ENCODE measurements at places on chromosomes 4 and X. TPM values are rescaled to one million over a fixed set of nuclear protein-coding genes. Genes with fewer than 3 reads are reported as not detected.

RAB39B gene
- 8.1 TPM for total RNA-seq

ABLIM2 gene
- 5.2 TPM for total RNA-seq

DNA sequence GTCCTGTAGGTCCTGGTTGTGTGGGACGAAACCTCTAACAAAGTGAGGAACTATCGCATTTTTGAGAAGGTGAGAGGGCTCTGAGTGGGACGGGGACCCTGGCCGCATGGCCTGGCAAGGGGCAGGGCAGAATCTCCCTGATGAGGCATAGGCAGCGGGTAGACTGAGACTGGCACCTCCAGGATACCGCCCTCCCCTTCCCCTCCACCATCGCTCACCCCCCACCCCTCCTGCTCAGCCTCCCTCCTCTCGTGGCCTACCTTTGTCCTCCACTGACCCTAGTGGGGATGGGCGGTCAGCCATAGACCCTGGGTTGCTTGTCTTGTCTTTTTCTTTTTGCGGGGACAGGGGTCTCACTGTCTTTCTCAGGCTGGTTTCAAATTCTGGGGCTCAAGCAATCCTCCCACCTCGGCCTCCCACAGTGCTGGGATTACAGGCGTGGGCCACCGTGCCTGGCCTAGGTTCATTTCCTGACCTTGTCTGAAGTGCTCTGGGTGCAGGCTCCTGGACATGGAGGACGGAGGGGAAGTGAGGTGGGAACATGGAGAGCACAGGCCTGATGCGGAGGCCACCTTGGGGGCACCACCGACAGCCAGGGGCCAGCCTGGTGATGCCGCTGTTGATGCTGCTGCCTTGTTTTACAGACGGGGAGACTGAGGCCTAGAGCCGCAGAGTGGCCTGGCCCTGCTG is 10.5 kb upstream of the ADD1 start:
- peak overlapping the region; percentile 83 for H3K27ac ChIP-seq
- peak overlapping the region; percentile 67 for H3K4me3 ChIP-seq
- no peaks in the 10 kb centered on the region for H3K27me3 ChIP-seq

- peaks cover 23% of the 10 kb centered on the region for H3K27me3 ChIP-seq
- DNase-seq, result no peak
- H3K4me3 ChIP-seq, result no peak overlapping the region
- H3K27ac ChIP-seq, result no peak overlapping the region
- H3K4me1 ChIP-seq, result no peaks in the 10 kb centered on the region
Observed at GRCh38 chr4:118942465-118942864, 53.8 kb downstream of the SYNPO2 start.

GRCh38 chr4:6297266-6297815 is 27.7 kb downstream of the WFS1 start:
- no peaks in the 10 kb centered on the region for H3K27me3 ChIP-seq
- no peak overlapping the region for H3K27ac ChIP-seq
- DNase-seq, result no peak
- no peak overlapping the region for H3K4me3 ChIP-seq
- H3K4me1 ChIP-seq, result no peaks in the 10 kb centered on the region

GRCh38 chr4:151530783-151531182 is 121.8 kb downstream of the FHIP1A start:
- H3K27me3 ChIP-seq, result peaks cover 2% of the 10 kb centered on the region
- H3K4me1 ChIP-seq, result no peaks in the 10 kb centered on the region
- DNase-seq, result no peak
- H3K36me3 ChIP-seq, result no peaks in the 10 kb centered on the region
- no peak overlapping the region for H3K4me3 ChIP-seq

GRCh38 chrX:69070949-69071650 is 94.2 kb downstream of the PJA1 start:
- no peak for DNase-seq
- H3K4me3 ChIP-seq, result no peak overlapping the region
- no peaks in the 10 kb centered on the region for H3K36me3 ChIP-seq
- H3K4me1 ChIP-seq, result no peaks in the 10 kb centered on the region

GRCh38 chrX:41314881-41315280 is 19.1 kb upstream of the DDX3X start:
- H3K36me3 ChIP-seq, result no peaks in the 10 kb centered on the region
- H3K4me3 ChIP-seq, result no peak overlapping the region
- H3K27me3 ChIP-seq, result no peaks in the 10 kb centered on the region

All from activated B cell treated with CpG ODN at 0.5 μM for 24 hours (primary cell).